Stimulated activated CD8-positive, alpha-beta memory T cell treated with anti-CD3 and anti-CD28 coated beads, Interleukin-7, amount 100 ng/mL, for 1 hour (primary cell): ENCODE measurements at places on chromosomes 12 and 14.
A peak's percentile ranks its signal among the peaks of the same experiment; 100 is the strongest.

DNA sequence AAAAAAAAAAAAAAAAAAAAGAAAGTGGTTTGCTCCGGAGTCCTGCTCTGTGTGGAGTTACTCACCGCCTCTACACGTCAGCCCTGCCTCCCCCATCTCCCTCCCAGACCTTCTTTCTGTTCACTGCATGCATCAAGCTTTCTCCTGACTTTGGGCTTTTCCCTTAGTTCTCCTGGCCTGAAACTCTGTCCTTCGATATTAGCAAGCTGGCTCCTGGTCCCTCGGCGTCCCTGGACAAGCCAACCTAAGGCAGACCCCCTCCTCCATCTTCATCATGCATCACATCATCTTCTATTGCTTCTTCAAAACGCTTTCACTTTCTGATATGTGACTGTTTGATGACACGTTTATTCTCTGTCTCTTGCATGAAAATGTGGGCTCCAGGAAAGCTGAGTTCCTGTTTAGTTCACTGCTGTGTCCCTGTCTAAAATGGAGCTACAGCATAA, 40.6 kb downstream of the SLC15A4 start:
- no peak for DNase-seq

DNA sequence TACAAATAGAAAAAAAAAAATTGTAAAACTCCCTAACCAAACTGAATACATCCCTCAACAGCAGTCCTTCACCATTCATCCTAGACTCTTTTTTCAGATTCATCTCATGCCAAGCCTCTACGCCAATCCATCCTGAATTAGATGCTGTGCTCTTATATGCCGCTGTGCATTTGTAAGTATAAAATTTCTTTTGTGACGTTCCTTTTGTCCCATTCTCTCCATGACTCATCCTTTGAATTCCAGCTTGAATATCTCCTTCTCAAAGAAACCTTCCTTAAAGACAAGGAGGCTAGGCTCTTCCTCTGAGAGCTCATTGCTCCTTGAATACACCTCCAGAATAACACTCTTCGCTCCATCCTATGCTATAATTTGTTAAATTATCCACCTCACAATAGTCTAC, 359.2 kb downstream of the RMST start:
- DNase-seq, result no peak

GRCh38 chr12:6867413-6868210, at the start of gene TPI1:
Gene TPI1, plus strand, starts transcription at chr12:6867531. Its CDS starts 36 bp downstream, at chr12:6867567.
- DNase-seq, result peak; percentile 57

- DNase-seq, result no peak
These were observed 678.4 kb downstream of the MED13L start for GRCh38 chr12:115598871-115599811.

GRCh38 chr12:16482726-16483125, 123.2 kb downstream of the LMO3 start:
- no peak for DNase-seq
